ENCODE measurements at places on chromosomes 4 and X.
A peak's percentile ranks its signal among the peaks of the same experiment; 100 is the strongest.

DNA sequence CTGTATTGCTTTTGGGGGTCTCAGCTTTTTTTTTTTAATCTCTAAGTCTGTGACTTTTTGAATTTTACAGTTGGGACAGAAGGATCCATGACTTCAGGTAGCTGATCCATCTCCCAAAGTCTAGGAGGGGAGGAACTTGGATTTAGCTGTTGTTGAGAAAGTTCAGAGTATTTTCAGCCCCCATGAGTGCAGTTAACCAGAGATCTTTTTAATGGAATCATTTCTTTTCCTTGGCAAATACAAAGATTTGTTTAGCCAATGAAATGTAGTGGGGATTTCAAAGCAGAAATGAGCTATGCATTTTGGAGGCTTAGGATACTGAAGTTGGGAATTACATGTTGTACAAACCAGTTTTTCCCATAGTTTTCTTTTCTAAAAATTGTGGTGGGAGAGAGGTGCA, 18.1 kb downstream of the FNIP2 start:
- no peak for DNase-seq

DNA sequence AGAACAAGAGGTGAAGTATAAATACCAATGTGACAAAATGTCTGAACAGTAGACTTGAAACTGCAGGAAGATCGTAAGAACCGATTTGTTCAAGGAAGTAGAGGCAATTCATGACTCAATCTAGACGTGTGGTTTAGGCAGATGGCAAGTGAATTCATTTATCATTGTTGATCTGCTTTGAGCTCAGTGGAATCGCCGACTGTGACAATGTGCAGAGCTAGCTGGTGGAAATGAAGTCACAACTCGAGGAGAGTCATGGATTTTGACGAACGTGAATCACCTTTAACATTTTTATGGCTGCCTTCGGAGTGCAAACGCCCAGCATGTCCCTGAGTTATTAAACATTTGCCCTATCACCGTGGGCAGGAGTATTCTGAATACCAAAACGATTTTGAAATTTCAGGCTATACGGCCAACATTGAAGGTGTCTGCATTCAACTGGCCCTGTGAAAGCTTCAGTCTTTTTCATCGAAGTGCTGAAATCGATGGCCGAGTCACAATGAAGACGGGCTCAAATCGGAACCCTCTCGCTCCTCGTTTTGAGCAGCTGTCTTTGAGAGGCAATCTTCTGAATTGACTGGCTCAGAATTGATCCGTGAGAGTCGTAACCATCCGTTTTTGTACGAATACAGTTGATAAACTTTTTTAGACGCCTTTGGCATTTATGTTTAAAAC, 689 bp upstream of the OGT start:
- DNase-seq, result no peak

DNA sequence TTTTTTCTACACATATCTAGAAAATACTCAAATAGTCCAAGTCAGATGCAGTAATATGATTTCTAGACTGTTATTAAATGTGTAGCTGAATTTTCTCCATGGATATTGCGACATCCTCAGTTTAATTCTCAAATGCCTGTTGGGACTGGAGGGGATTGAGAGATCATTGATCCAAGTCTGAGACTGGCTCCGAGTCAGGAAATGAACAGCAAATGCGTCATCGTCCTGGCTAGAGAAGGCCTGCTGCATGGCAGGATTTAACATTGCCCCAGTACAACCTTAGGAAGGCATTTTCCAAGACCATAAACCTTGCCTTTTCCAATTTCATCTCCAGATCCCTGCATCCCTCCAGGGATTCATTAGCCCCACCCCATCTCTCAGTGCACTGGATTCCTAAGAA, 56.6 kb upstream of the SLC6A14 start:
- no peak for DNase-seq

- DNase-seq, result no peak
These were observed 32.9 kb downstream of the RAB33A start for GRCh38 chrX:130204647-130205046.

GRCh38 chrX:153685751-153686696, 1.7 kb upstream of the SLC6A8 start:
- DNase-seq, result peak; percentile 30

GRCh38 chr4:142509881-142510280, 336.2 kb downstream of the INPP4B start:
- no peak for DNase-seq

DNA sequence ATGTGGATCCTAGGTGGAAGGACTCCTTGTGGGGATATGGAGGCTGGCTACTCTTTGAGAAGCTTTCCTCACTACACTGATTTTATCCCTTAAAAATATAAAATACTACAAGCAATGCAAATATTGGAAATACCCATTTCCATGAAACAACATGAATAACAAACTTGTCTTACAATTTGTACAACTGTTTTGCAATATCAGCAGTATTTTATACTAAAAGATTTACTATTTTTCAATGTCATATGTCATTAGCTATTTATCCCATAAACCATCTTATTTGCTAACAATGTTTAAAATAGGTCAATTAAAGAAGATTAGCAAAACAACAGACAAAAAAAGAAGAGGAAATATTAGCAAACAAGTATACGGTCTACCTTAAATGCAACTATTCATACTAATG, 1674.1 kb downstream of the PCDH7 start:
- no peak for DNase-seq

GRCh38 chrX:152131525-152131924, 6.9 kb downstream of the MAGEA10 start:
- no peak for DNase-seq

DNA sequence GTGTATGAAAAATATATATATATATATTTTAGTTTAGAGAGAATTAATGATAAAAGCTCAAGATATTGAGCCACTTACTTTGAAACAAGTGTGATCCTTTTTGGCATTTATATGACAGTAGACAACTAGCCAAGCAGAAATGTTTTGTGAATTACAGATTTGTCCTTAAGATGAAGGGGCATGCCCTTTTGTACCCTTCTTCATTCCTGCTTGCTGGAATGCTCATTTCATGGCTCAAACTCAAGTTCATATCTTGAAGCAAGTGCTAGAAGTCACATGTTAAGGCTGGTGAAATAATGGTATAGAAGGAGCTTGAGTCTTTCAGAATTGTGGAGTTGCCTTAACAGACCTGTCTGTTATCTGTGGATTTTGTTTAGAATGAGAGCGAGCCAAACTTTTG, 203.0 kb downstream of the BMPR1B start:
- DNase-seq, result no peak

DNA sequence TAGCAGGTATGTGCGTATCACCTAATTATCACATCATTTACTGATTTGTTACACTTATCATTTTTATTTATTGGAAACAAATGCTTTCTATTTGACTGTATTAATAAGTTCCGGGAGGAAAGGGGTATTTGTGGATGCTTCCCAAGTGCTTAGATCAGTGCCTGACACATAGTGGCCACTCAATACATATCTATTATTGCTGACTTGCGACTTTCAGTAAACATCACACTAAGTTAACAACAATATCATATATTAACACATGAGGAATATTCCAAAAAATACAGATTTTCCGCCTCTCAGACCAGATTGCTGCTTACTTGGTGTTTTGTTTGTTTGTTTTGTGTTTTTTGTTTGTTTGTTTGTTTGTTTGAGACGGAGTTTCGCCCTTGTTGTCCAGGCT, 52.6 kb upstream of the ZFP42 start:
- DNase-seq, result no peak

- DNase-seq, result no peak
These were observed 20.9 kb upstream of the USP27X start for GRCh38 chrX:49858341-49858740.

GRCh38 chr4:154741131-154741665, 2.6 kb upstream of the LRAT start:
- DNase-seq, result no peak

DNA sequence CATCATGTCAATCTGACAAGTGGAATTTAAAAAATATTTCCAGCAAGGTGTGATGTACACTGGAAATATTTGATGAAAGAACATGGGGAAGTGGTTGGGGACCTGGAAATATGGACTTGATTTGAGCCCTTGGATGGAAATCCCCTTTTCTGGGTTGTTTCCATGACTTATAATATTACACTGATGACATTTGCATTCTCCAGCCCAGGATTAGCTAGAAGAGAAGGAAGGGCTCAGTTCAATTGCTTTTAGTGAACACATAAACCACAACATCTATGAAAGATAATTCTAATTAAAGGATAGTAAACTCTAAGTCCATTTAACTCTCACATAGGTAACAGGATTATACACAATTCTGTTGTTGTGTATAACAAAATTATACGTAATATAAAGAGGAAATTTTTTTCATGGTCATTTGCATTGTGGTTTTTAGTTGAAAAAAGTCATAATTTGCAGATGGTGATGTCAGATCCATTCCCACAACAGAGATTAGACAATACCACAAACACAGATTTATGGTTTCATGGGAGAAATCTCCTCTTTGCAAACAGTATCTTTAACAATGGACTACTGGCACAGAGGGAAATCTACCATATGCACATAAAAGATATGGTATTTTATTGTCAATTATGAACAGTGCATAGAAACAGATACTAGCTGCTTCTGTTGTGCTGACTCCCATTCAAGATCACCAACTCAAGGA, 126.5 kb downstream of the DKK2 start:
- no peak for DNase-seq

DNA sequence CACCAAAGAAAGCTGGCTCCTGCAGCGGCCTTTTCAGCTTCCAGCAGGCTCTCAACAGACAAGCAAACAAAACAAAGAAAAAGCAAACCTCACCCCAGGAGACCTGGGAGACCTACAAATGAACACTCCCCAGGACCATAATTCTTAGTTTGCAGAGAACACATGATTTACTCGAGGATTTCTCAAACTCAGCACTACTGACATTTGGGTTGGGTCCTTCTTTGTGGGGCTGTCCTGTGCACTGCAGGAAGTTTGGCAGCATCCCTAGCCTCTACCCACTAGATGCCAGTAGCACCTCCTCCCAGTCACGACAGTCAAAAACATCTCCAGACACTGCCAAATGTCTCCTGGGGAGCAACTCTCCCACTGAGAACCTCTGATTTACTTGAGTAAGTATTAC, 21.9 kb downstream of the APOO start:
- DNase-seq, result no peak

DNA sequence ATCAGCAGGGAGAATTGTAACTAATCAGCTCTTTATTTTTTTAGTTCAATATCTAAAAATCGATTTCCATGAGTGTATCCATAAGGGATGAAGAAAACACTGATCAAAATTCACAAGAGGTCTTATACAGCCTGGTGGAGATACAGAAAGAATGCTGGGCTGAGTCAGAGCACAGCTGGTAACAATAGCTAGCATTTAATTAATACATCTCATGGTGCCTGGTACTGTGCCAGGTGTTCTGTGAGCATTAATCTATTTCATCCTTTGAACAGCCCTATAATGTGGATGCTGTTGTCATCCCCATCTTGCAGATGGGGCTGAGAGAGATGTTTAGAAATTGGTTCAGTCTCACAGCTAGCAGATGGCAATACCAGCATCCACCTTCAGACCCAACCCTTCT, 250.9 kb upstream of the RPS6KA3 start:
- no peak for DNase-seq

DNA sequence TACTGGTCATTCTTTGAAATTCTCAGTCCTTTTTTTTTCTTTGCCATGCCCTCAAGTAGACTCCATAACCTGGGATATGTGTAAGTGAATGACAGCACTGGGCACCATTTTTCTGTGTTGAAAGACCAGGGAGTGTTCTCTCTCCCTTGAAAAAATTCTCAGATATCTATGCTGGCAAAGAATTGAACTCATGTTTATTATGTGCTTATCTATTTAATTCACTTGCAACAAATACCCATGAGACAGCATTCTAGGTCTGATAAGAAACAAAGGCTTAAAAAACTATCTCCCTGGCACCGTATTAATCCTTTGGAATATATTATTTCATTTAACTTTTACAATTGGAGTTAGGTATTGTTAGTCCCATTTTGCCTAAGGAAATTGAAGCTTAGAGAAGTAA, 36.7 kb downstream of the LARP7 start:
- no peak for DNase-seq

DNA sequence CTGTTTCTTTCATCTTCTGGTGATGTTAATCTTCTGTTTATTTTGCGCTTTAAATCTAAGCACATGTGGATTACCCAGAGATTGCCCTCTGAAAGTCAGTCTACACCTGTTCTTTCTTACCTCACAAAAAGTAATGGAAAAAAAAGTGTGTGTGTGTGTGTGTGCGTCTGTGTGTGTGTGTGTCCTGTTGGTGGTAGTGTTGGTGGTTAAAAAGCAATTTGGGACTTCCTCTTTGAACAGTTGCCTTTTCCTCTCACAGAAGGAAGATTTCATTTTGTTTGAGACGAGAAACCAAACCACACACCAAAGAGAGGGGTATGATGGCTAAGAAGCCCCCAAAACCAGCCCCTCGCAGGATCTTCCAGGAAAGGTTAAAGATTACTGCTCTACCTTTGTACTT, at the start of gene STAP1:
STAP1 (plus strand) TSS at position 235 of the 400 bp plus-strand sequence; CDS start at position 318, 83 bp downstream.
- DNase-seq, result no peak

DNA sequence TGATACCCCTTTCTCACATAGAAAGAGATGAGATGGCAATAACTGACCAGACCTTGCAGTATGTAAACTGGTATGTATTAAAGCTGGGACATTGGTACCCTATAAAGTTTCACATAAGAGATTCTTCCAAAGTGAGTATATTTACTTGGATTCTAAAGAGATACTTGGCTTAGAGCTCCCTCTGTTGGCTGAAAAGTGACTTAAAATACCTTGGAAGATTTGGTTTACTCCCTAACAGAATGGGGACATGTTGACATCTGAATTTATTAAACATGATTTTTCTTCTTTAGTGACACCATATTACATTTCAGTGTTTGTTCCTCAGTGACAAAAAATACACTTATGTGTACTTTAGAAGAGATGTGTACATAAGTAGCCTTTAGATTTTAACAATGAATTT, 47.9 kb upstream of the RGN start:
- DNase-seq, result no peak

DNA sequence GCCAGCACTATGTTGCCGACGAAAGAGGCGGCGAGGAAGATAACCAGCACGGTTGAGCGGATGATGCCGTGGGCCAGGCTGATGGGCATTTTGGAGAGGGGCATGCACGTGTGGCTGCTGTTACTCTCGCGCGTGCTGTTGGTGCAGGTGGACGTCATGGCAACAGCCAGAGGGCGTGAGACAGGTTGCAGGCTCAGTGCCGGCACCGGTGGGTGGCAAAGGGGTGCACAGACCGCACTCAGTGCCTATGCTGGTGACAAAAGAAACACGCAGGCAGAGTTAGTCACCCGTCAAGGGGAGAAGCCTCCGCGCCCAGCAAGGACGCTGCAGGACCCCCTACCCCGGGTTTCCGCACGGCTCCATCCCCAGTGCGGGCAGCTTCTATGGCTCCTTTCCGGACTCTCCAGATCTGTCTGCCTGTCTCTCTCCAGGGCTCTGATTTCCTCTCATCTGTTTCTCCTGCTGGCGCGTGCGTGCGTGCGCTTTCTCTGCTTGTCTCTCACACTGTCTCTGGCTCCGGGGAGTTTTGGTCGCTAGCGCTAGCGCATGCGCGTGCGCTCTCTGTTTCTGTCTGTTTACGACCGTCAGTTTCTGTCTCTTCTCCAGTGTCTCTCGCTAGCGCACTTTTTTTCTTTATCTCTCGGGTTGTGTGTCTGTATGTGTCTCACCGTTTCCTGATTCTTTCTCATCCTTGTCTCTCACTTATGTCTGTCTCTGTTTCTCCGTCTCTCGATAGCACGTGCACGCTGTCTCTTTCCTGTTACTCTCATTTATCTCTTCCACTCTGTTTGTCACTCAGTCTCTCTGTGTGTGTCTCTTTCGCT, 2.1 kb downstream of the GPR101 start:
- DNase-seq, result no peak

Measured in left forelimb (tissue), 1 donor.